ENCODE measurements at places on chromosomes 16 and 17. TPM values are rescaled to one million over a fixed set of nuclear protein-coding genes. Genes with fewer than 3 reads are reported as not detected.

- DNase-seq: no peak
Measured at GRCh38 chr16:920717-921116, 50.1 kb downstream of the LMF1 start.

DNA sequence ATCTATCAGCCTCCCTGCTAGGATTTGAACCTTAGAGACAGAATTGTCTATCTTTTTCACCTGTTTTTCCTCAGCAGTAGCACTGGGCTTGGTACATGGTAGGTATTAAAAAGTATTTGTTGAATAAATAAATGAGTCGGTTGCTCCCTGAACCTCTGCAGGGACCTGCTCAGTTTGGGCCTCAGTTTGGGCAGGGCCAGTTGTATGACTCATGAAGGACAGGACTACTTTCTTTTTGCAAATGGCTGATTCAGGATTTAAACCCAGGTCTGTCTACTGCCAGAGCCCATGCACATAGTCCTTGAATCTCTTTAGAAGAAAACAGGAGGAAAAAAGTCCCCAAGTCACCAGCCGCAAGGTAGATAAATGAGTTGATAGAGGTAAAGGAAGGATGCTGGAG lies 3.1 kb downstream of the MMP2 start:
- no peak for DNase-seq

DNA sequence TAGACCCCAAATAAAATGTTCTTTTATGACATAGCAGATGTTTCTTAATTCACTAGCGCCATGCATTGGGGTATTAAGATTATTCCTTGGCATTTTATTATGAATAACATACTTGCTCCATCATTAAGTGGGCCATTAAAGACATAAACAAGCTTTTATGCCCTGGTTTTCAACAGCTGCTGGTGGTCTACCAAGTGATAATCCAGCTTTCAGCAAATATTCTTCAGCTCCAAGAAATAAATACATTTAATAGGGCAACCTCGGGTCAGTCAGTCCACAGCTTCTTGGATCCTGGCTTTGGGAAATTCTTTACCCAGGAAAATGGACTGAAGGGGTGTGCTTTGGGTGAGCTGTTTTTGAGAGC lies 217.3 kb upstream of the IRX3 start:
- DNase-seq: no peak

DNA sequence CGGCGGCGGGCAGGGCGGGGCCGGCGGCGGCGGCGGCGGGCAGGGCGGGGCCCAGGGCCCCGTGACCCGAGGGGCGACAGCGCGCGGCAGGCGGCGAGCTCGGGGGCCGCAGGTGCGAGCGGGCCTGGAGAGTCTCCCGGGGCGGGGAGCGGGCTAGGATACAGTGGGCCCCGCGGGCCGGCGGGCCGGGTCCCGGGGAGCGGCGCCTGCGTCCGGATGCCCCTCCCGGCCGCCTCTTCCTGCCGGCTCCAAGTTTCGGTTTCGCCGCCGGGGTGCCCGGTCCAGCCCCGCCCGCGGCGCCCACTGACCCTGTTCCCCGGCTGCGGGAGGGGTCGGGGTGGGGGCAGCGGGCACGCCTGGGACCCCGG lies at the start of gene RNF213:
Gene RNF213 (plus strand): TSS at position 62 of the 368 bp plus-strand sequence. CDS start 2,830 bp downstream, outside the sequence.
- DNase-seq: peak; percentile 70

The CRYM gene
- total RNA-seq: not detected

The KRT25 gene
- total RNA-seq: not detected

GRCh38 chr16:11025120-11025531 lies 80.8 kb downstream of the CLEC16A start:
- no peak for DNase-seq

The TERB1 gene
- total RNA-seq: not detected

DNA sequence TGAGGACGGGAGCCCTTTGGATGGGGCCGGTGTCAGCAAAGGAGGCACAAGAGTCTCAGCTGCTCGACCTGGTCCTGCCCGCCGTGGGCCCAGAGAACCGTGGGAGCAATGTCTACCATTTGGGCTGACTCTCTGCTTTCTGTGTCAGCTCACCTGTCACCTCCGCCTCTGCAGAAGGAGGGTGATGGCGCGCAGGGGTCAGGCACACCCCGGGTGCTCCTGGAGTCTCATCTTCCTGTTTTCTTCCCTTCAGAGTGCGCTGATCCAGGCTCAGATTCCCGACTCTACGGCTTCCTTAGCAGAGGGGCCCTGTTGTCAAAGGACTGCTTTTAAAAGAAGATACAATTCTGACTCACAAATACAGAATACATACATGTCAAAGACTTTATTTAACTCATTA lies 167.1 kb downstream of the BANP start:
- no peak for DNase-seq

The ITGAX gene
- 65.0 TPM for total RNA-seq

The ADAD2 gene
- total RNA-seq: not detected

The SMIM22 gene
- not detected for total RNA-seq

The DNAAF1 gene
- not detected for total RNA-seq

- DNase-seq: no peak
Measured at GRCh38 chr17:80604009-80604669, 59.5 kb downstream of the RPTOR start.

The CYGB gene
- not detected for total RNA-seq

The PTX4 gene
- 0.20 TPM for total RNA-seq

DNA sequence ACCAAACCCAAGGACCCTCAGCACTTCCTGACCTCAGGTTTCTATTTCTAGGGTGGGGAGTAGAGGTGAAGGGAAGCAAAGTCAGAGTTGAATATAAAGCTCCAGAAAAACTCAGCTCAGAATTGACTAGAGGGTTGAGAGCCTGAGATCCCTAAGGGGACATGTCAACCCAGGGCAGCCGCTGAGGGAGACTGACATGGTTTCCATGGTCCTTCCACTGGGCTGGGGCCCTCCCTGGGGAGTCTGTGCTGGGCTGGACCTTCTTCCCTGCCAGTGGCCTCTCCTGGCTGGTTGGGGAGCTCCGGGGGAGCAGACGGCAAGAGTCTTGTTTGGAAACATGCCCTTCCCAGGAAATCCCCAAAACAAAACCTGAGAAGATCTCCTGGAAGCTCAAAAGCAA lies 121.3 kb downstream of the METRNL start:
- no peak for DNase-seq

The COX6A2 gene
- total RNA-seq: not detected

DNA sequence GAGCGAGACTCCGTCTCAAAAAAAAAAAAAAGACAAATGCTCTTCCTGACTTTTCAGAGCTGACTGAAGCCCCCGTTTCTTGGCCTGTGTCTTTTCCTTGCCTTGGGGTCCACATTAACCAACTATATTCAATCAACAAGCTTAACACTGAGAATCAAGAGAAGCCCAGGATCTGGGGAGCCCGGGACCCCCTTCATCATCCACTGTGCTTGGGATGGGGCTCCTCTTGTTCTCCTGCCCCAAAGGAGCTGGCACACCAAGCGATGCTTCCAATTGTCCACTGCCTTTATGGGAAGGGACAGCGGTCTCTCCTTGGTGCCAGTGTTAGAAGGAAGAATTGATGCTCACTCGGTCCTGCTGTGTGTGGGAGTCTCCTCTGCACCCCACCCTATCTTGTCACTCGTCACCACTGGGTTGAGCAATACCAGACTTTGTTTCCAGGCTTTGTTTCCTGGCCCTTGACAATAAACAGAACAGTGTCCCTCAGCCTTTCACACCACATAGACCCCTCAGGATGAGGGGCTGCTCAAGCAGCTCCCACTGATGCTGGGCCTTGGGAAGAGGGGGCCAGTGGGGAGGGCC lies 146.7 kb downstream of the KCNJ12 start:
- DNase-seq: no peak

- no peak for DNase-seq
Measured at GRCh38 chr17:46759141-46759540, 59.4 kb downstream of the WNT3 start.
